ENCODE measurements at places on chromosomes 1 and 21. TPM values are rescaled to one million over a fixed set of nuclear protein-coding genes. Genes with fewer than 3 reads are reported as not detected.

Gene AUNIP
- total RNA-seq, result 4.8 TPM

Gene TGFBR3
- total RNA-seq, result 13.4 TPM

Gene TPTE
- total RNA-seq, result not detected

Gene PGM1
- total RNA-seq, result 21.0 TPM

Gene LRP8
- 62.2 TPM for total RNA-seq

Gene FMO5
- total RNA-seq, result 0.60 TPM

GRCh38 chr1:100396651-100397050 is 44.3 kb downstream of the CDC14A start:
- H3K27me3 ChIP-seq, result no peaks in the 10 kb centered on the region
- H3K27ac ChIP-seq, result no peak overlapping the region

DNA sequence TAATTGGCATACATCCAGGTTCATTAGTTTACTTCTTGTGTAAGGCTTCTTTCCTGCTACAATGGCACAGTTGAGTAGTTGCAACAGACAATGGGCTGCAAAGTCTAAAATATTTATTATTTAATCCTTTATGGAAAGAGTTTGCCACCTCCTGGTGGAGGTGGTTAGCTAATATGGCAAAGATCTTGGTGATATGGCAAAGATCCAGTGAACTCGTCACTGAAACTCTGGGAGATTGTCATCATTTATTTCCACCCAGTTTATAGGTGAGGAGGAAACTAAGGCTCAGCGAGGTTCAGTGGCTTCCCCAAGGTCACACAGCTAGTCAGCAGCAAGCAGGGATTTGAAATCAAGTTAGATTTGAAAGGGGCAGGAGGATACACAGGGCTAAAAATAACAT is 16.1 kb upstream of the IFFO2 start:
- no peaks in the 10 kb centered on the region for H3K27me3 ChIP-seq
- peaks cover 15% of the 10 kb centered on the region for H3K4me1 ChIP-seq
- DNase-seq, result peak; percentile 60
- no peaks in the 10 kb centered on the region for H3K36me3 ChIP-seq
- H3K27ac ChIP-seq, result peak overlapping the region; percentile 19

DNA sequence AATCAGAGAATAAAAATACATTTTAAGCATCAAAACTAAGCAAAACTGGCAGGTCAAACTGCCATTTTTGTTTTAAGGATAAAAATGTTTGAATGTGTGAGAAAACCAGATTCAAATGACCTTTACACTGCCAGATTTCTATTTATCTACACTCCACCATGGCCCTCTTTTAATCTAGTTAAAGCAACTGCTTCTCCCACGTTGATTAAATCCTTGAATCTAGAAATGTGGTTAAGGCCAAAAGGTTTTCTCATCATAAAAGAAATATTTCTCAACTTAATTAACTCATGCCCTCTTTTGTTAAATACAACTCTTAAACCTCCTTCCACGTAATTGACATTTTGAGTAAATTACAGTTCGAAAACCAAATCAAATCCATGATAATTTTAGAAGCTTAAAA is 15.0 kb downstream of the EGLN1 start:
- no peaks in the 10 kb centered on the region for H3K27me3 ChIP-seq
- no peak overlapping the region for H3K4me3 ChIP-seq
- H3K36me3 ChIP-seq, result no peaks in the 10 kb centered on the region
- peaks cover 20% of the 10 kb centered on the region for H3K4me1 ChIP-seq
- H3K27ac ChIP-seq, result no peak overlapping the region

DNA sequence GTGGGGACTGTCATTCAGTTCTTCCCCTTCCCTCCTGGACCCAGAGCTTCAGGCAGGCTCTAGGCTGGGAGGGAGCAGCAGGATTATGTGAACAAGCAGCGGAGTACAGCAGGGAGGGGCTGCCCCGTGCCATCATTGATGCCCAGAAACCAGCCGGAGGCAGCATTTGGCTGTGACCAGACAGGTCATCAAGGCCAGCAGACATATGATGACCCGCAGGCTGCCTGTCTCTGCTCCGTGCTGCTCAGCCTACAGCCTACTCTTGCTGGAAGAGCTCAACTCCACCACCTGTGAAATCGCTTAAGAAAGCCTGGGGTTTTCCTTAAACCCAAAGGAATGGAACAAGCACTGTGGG is 4.9 kb downstream of the KLHL21 start:
- H3K27ac ChIP-seq, result no peak overlapping the region
- H3K27me3 ChIP-seq, result no peaks in the 10 kb centered on the region
- H3K36me3 ChIP-seq, result peaks cover 40% of the 10 kb centered on the region
- DNase-seq, result no peak
- H3K4me1 ChIP-seq, result peaks cover 6% of the 10 kb centered on the region
- H3K4me3 ChIP-seq, result no peak overlapping the region

DNA sequence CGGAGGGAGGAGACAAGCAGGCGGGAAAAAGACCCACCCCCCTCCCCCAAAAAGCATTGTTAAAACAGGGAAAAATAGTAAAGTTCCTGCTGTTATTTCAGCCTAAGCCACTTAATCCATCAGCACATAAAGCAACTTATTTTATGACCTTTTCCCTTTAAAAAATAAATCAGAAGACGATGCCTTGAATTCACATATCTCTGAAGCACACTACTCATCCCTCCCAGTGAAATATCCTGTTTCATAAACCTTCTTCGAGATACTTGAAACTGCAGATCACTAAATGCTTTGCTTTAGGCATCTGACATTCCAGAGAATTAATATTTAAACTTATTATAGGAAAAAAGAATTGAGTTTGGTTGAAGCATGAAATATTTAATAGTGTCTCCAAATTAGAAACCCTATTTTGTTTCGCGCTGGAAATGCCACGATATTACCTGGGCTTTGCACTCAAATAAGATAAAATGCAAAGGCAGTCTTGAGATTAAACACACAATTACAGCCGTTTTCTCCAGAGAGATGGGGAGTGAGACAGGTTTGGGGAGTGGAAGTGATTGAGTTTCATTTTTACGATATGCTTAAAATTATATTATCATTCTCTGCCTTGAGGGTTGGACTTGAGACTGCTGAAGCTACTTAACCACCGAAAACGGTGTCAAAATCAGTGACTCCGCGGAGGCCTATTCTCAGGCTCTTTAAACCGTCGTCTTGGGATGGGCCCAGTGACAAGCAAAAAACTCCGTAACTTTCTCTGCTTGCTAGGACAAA is 9.3 kb downstream of the GLIS1 start:
- H3K4me1 ChIP-seq, result no peaks in the 10 kb centered on the region
- peaks cover 46% of the 10 kb centered on the region for H3K27me3 ChIP-seq
- no peak overlapping the region for H3K27ac ChIP-seq
- no peak overlapping the region for H3K4me3 ChIP-seq
- no peak for DNase-seq

DNA sequence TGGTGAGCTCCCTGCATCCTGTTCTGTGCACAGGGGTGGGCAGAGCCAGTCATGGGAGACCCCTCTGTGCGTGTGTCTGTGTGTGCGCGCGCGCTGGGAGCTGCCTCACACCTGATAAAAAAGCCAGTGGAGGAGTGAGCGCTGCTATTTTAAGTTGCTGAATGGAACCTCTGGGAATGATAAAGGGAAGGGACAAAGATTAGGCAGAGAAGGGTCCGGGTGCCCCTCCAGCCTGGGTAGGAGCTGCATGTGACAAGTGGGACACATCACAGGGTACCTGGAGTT is 847 bp downstream of the ADORA1 start:
- peaks cover 4% of the 10 kb centered on the region for H3K4me1 ChIP-seq
- DNase-seq, result no peak
- H3K4me3 ChIP-seq, result no peak overlapping the region
- H3K27ac ChIP-seq, result no peak overlapping the region
- peaks cover 54% of the 10 kb centered on the region for H3K27me3 ChIP-seq

DNA sequence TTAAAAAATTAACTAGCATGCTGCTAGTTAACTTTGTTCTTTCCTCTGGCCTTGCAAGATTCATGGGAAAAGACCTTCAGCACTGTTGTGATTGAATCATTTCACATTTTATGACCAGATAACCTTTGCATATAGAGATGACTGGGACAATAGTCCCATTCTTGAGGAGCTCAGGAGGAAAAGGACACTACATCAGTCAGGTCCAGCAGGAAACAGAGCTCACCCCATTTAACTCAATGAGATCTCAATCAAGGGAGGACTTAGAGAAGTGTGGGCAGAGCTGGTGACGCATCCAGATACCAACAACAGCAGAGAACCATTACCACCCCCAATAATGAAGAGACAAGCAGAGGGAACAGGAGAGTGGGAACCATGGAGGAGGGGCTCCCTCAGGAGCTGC is 109.4 kb upstream of the GUCA2B start:
- no peak overlapping the region for H3K27ac ChIP-seq
- no peaks in the 10 kb centered on the region for H3K4me1 ChIP-seq
- no peaks in the 10 kb centered on the region for H3K36me3 ChIP-seq
- peaks cover 2% of the 10 kb centered on the region for H3K27me3 ChIP-seq

GRCh38 chr1:11072216-11072917 is 12.5 kb upstream of the SRM start:
- H3K27me3 ChIP-seq, result no peaks in the 10 kb centered on the region
- H3K27ac ChIP-seq, result no peak overlapping the region
- H3K4me1 ChIP-seq, result no peaks in the 10 kb centered on the region

DNA sequence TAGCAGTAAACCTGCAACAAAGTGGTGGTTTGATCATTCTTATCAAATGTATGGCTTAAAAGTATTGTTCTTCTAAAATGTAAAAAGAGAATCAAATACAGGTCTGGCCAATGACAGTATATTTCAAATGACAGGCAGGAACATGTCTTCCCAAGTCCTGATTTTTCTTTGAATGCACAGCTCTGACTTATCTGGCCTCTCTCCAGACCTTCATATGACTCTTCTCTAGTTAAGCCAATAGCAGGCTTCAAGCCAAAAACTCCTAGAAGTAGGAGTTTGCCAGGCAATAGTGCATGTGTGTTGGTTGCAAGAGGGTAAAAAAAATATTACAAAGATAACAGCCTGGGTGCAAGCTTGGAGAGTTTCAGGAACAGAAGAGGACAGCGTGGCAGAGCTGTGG is 345.5 kb downstream of the SMYD3 start:
- H3K27me3 ChIP-seq, result no peaks in the 10 kb centered on the region
- no peak overlapping the region for H3K27ac ChIP-seq
- peak; percentile 37 for DNase-seq
- H3K4me3 ChIP-seq, result no peak overlapping the region
- H3K4me1 ChIP-seq, result peaks cover under 1% of the 10 kb centered on the region

DNA sequence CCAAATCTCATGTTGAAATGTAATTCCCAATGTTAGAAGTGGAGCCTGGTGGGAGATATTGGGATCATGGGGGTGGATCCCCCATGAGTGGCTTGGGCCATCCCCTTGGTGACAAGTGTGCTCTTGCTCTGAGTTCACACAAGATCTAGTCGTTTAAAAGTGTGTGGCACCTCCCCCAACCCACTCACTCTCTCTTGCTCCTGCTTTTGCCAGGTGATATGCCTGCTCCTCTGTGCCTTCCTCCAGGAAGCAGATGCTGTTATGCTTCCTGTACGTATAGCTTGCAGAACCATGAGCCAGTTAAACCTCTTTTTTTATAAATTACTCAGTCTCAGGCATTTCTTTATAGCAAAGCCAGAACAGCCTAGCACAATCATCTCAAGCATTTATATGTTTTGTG is 23.0 kb upstream of the HSPA13 start:
- DNase-seq, result no peak
- H3K4me3 ChIP-seq, result no peak overlapping the region
- no peaks in the 10 kb centered on the region for H3K4me1 ChIP-seq
- no peaks in the 10 kb centered on the region for H3K36me3 ChIP-seq

- no peaks in the 10 kb centered on the region for H3K27me3 ChIP-seq
- H3K36me3 ChIP-seq, result peaks cover 13% of the 10 kb centered on the region
- H3K27ac ChIP-seq, result no peak overlapping the region
- no peak for DNase-seq
Measured at GRCh38 chr21:41918561-41919358, 35.1 kb downstream of the C2CD2 start.

DNA sequence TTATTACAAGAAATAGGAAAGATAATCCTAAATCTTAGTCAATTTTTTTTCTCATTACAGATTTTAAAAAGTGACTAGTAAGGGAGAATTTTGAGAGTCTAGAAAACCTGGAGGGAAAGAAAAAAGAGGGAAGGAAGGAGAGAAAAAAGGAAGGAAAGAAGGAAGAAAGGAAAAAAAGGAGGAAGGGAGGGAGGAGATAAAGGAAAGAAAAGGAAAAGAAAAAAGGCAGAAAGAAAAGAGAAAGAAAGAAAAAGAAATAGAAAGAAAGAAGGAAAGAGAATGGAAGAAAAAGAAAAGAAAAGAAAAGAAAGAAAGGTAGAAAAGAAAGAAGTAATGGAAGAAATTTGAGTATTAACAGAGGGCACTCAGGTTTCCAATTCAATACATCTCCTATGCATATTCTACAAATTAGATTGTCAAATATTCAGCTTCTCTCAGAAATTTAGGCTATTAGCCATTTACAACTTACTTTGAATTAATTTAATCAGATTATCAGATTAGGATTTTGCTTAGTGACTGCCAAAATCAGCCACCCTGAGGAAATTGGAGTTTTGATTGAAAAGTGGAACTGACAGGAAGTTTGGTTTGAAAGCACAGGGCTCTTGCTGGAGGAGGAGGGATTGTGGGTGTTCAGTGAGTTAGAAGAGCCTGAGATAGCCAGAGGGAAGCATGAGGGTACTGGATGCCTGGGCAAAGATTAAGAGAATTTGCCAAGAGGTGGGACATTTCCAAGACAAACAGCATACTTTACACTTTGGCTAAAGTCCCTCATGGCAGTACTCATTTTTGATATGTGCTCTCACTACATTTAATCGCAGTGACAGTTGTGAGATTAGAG is 677.8 kb downstream of the USP25 start:
- H3K36me3 ChIP-seq, result no peaks in the 10 kb centered on the region
- H3K4me3 ChIP-seq, result no peak overlapping the region
- peaks cover 2% of the 10 kb centered on the region for H3K4me1 ChIP-seq
- no peaks in the 10 kb centered on the region for H3K27me3 ChIP-seq
- no peak overlapping the region for H3K27ac ChIP-seq
- peak; percentile 36 for DNase-seq

GRCh38 chr21:15309721-15310120 is 244.9 kb upstream of the NRIP1 start:
- H3K4me1 ChIP-seq, result no peaks in the 10 kb centered on the region
- no peak overlapping the region for H3K4me3 ChIP-seq
- no peaks in the 10 kb centered on the region for H3K36me3 ChIP-seq
- no peak overlapping the region for H3K27ac ChIP-seq

- H3K36me3 ChIP-seq, result no peaks in the 10 kb centered on the region
- no peaks in the 10 kb centered on the region for H3K27me3 ChIP-seq
- DNase-seq, result no peak
- no peaks in the 10 kb centered on the region for H3K4me1 ChIP-seq
- H3K4me3 ChIP-seq, result no peak overlapping the region
- no peak overlapping the region for H3K27ac ChIP-seq
Measured at GRCh38 chr21:25870084-25870483, 135.3 kb downstream of the GABPA start.

- no peak for DNase-seq
- H3K36me3 ChIP-seq, result no peaks in the 10 kb centered on the region
- no peaks in the 10 kb centered on the region for H3K27me3 ChIP-seq
- H3K4me3 ChIP-seq, result no peak overlapping the region
- H3K27ac ChIP-seq, result no peak overlapping the region
- no peaks in the 10 kb centered on the region for H3K4me1 ChIP-seq
Measured at GRCh38 chr1:167854184-167854583, 59.8 kb downstream of the ADCY10 start.

- no peaks in the 10 kb centered on the region for H3K4me1 ChIP-seq
- DNase-seq, result no peak
- no peak overlapping the region for H3K4me3 ChIP-seq
- no peaks in the 10 kb centered on the region for H3K36me3 ChIP-seq
- H3K27me3 ChIP-seq, result no peaks in the 10 kb centered on the region
Measured at GRCh38 chr1:224851848-224852261, 77.6 kb upstream of the DNAH14 start.

- no peak overlapping the region for H3K4me3 ChIP-seq
- H3K36me3 ChIP-seq, result no peaks in the 10 kb centered on the region
- no peaks in the 10 kb centered on the region for H3K4me1 ChIP-seq
- no peak for DNase-seq
- no peaks in the 10 kb centered on the region for H3K27me3 ChIP-seq
- no peak overlapping the region for H3K27ac ChIP-seq
Measured at GRCh38 chr1:87242445-87243185, 86.1 kb upstream of the LMO4 start.
